ENCODE measurements at places on chromosomes 4 and X.

GRCh38 chrX:149799938-149800337, 18.2 kb downstream of the MAGEA9 start:
- DNase-seq = no peak

- no peak for DNase-seq
These were observed 425.2 kb upstream of the RASGEF1B start for GRCh38 chr4:81896936-81897335.

- DNase-seq = peak; percentile 89
These were observed 13.5 kb downstream of the NSUN7 start for GRCh38 chr4:40763228-40763716.

DNA sequence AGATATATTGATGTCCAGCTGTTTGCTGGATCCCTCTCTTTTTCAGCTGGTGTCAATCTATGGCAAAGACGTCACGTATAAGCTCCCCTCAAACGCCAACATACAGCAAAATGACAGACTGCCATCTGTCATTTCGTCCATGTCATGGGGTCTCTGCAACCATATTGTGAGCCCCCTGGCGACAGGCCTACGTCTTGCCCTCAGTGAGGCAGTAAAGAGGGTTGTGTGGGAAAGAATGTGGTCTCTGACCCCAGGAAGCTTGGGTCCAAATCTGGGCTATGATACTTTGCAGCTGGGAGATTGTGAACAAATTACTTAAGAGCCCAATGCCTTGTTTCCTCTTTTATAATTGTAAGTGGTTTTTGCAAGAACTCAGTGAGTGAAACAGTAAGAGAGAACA, 7.4 kb downstream of the SUPT20HL2 start:
- DNase-seq = no peak

DNA sequence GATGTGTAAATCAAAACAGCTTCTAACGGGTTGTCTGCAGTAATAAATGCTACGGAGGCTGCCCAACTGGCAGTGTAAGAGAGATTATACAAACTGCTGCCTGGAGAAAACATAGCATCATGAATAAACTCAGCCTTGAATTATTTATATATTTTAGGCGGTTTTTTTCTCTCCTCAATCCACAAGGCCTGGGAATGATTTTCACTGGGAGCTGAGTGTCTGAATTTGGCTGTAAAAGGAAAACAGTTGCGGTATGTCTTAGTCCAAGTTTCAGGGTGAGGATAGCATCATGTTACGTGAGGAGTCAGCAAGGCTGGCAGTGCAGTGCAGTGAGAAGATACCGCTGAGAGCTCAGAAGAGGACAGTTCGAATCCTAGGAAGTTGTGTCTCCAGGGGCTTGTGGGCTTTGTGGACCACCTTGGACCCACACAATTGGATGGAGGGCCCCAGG, 291.5 kb upstream of the BOD1L1 start:
- DNase-seq = peak; percentile 98

DNA sequence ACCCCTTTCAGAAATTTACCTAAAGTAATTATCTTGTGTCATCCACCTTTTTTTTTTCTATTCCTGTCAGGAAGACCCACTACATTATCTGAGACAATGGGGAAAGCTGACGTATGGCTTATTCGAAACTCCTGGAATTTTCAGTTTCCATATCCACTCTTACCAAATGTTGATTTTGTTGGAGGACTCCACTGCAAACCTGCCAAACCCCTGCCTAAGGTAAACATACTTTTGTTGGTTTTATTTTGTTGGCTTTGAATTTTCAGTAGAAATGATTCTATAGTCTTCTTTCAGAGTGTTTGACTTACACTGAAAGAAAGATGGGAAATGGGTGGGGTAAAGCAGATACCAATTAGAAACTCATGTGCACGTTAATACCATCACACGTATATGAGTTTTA, 2.2 kb downstream of the UGT2B7 start:
- DNase-seq = no peak

- DNase-seq = peak; percentile 38
These were observed 37.7 kb upstream of the TASL start for GRCh38 chrX:30615229-30615628.

- peak; percentile 61 for DNase-seq
These were observed 207.9 kb upstream of the FAM241A start for GRCh38 chr4:111937368-111937767.

GRCh38 chr4:56241500-56241899, 145.8 kb downstream of the AASDH start:
- no peak for DNase-seq

GRCh38 chrX:9373789-9374188, 91.1 kb upstream of the TBL1X start:
- no peak for DNase-seq

- peak; percentile 76 for DNase-seq
These were observed 2361.9 kb downstream of the ARAP2 start for GRCh38 chr4:33882246-33882990.

DNA sequence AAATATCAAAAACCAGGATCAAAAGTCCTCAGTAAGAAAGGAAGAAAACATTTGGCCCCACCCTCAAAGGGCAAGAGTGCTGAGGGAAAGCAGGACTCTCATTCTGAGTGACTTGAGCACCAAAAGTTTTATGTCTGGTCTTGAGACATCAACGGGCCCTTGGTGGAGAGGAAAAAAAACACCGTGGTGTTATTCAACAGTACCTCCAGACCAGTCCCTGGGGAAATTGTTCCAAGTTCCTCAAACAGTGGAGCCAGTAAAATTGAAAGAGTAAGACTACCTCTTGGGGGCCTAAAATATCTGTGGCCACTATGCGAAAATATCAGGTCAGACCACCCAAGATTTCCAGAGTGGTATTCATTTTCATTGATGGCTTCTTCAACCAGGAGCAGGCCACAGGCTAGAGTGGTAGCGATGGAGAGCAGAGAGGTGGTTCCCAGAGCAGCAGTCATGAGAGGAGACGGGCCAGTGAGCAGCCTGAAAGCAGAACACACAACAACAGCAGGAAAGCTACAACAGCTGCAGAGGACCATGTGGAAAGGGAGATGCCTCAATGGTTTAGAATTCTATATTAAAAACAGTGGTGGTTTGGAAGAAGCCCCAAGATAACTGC, 63.7 kb upstream of the RPL34 start:
- DNase-seq = no peak

DNA sequence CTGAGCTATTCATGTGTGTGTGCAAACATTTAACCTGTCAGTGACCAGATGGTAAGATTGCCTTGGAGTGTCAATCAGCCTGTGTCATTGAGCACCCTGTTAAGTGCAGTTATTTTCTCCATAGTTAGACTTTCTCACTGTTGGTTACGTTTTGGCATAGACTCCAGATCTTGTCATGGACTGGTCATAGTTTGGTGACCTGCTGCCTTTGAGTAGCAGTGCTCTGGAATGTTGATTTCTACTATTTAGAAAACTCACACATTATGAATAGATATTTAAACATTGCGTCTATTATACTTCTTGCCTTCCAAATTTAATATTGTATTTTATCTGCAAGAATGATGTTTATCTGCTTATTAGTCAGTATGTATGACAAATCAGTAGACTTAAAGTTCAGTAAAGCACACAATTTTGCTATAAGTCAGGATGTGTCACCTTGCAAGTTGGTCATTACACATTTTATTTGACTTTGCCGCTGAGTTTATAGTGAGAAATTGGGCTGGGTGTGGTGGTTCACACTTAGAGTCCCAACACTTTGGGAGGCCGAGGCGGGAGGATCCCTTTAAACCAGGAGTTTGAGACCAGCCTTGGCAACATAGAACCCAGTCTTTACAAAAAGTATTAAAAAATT, 42.4 kb downstream of the KIAA0232 start:
- no peak for DNase-seq

GRCh38 chr4:68404153-68404552, 43.1 kb upstream of the TMPRSS11E start:
- no peak for DNase-seq

DNA sequence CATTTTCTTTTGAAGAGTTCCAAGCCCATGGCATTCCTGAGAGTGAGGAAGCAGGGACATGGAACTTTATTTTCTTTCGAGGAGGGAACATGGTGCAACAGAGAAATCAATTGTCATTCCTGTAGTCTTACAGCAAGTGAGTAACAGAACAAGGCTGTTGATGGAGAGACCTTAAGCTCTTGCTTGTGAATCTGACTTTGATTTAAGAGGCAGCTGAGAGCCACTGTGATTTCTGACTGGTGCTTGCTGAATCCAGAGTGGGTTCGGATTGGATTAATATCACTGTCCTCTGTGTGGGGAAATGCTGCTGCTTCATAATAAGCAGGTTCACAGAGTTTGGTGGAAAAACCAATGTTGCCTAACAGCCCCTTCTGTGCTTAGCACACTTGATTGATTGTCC, 4.7 kb upstream of the ATP1B4 start:
- no peak for DNase-seq

DNA sequence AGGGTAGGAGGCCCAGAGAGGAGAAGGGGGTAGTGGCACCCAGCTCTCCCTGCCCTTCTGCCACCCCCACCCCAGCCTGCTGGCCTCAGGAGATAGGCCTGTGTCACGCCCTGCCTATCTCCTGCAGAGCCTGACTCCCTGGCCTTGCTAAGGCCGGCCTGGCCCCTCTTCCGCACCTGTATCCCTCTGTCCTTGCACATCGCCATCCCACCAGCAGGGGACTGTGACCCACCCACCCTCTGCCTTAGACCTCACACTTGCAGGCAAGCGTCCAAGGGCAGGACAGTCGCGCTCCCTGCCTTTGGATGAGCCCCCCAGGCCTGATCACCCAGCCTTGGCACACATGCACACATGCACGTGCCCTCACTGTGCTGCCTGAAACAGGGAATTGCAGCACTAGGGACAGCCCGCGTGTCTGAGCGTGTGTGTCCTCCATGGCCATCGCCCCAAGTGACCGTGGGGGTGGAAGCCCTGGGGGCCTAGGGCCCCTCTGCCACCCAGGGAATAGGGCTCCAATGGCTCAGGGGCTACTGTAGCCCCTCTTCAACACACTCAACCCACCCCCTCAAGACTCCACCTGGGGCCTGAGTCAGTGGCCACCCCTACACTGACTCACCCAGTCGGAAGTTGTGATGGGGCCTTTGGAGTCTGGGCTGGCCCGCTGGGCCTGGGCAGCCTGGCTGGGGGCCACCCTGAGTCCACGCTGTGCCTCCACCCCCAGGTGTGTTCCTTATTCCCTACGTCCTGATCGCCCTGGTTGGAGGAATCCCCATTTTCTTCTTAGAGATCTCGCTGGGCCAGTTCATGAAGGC, 2.1 kb downstream of the SLC6A8 start:
- no peak for DNase-seq

DNA sequence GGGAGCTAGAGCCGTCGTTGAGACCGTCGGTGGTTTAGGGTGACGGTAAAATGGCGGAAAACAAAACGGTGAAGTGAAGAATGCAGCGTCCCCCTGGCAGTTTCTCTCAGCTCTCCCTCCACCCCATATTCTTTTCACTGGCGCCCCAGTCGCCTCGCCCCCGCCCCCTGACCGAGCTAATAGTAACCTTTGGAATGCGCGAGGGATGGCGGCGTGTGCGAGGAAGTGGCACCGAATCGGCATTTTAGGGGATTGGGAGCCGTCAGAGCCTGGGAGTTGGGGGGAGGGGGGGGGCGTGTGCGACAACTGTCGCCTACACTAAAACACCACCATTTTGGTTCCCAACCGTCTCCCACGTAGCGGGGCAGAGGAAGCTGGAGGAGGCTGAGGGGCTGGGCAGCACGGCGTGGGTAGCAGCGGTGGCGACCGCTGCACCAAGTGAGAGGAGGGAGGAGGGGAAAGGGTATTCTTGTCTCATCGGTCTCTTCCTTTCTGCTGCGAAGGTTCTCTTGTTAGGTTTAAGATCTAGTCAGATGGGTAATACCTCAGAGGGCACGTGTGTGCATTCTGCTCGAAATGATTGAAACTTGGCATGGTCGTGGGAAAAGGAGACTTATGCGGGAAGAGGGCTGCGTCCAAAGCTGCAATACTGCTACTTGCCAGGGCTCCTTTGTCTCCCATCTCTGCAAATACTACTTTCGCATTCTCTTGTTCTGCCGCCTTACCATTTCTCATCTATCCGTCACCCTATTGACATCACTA, 840 bp downstream of the ZNF711 start:
- peak; percentile 10 for DNase-seq

GRCh38 chr4:120809518-120809917, 113.0 kb downstream of the PRDM5 start:
- DNase-seq = no peak

DNA sequence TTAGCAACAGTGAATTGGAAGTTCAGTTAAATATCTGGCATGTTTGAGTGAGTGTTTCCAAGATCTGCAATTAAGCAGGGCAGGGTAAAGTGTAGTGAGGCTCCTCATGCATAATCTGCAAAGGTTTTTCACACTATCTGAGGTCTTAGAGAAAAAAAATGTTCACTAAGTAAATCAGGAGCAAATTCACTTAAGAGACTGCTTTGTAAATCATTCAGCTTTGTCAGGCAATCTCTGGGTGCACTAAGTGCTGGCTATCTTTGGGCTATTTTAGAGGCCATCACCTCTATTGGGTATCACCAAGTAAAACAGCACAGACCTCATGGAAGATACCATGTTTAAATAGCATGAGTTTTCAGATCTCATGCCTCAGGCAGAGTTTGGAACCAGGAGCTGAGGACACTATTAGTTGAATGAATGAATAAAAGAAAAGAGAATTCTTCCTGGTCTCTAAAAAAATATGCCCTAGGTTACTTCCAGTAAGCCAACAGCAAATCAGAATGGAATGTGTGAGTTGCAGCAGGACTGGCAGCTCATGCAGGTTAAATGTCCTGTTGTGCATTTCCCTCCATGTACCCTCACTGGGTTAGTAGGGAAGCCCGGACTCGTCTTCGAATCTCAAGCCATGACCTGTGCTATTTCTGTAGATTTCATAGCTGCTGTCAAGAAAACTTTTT, 195.3 kb downstream of the KCNIP4 start:
- no peak for DNase-seq

- no peak for DNase-seq
These were observed 18.1 kb downstream of the SOWAHB start for GRCh38 chr4:76879731-76880364.
